ENCODE measurements at places on chromosomes 6 and 20. TPM values are rescaled to one million over a fixed set of nuclear protein-coding genes. Genes with fewer than 3 reads are reported as not detected.

DNA sequence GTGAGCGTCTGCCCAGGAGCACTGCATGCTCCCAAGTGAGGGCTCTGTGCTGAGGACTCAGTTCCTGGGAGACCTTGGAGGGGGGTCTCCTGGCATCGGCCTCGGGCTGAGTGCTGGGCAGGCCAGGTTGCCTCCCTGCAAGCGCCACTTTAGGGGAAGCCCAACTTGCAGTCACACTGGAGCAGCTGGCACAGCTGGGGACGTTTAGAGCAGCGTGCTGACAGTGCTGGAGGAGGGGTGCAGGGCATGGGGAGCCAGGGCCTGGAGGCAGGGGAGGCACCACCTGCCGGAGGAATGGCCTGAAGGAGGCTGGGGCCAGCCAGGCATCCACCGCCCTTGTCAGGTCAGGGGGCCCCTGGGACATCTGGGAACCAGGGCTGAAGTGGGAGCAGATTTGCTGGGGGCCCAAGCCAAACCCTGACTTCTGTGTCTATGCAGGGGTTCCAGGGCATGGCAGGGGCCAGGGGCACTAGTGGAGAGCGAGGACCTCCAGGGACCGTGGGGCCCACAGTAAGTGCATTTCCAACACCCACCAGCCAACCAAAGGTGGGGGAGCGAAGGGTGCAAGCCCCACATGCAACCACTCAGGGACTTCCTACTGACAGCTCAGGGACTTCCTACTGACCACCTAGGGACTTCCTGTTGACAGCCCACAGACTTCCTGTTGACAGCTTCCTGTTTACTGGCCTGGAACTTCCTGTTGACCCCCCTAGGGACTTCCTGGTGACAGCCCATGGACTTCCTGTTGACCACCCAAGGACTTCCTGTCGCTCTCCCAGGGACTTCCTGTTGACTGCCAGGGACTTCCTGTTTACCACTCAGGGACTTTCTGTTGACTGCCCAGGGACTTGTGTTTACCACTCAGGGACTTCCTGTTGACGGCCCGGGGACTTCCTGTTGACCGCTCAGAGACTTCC, 33.6 kb downstream of the COL20A1 start:
- DNase-seq, result no peak

- DNase-seq, result no peak
These were observed 73.4 kb upstream of the FBXO30 start for GRCh38 chr6:145887969-145888368.

DNA sequence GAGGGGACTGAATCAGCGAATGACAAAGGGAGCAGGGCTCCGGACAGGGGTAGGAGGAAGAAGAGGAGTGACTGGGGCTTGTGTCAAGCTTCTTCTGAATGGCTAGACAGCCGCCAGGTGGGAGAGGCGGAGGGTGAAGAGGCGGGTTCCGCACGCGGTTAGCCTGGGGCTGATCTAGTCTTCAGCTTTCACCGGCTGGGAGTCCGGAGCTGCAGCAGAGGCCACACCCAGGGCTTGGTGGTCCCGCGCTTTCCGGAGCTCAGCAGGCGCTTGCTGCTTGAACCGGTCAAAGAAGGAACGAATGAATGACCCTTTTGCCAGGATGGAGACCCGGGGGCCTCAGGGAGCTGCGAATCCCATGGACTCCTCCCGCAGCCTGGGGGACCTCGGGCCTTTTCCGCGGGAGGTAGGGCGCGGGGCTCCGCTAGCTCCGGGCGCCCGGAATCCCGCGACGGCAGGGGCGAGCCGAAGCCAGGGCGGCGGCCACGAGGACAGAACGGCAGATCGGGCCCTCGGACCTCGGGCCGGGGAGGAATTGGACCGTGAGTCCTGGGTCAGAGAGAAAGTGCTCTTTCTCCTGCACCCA, at the start of gene C6orf141:
TSS of gene C6orf141 (plus strand) at position 177 of the 586 bp plus-strand sequence. CDS start at position 302, 125 bp downstream.
- DNase-seq, result peak; percentile 81

DNA sequence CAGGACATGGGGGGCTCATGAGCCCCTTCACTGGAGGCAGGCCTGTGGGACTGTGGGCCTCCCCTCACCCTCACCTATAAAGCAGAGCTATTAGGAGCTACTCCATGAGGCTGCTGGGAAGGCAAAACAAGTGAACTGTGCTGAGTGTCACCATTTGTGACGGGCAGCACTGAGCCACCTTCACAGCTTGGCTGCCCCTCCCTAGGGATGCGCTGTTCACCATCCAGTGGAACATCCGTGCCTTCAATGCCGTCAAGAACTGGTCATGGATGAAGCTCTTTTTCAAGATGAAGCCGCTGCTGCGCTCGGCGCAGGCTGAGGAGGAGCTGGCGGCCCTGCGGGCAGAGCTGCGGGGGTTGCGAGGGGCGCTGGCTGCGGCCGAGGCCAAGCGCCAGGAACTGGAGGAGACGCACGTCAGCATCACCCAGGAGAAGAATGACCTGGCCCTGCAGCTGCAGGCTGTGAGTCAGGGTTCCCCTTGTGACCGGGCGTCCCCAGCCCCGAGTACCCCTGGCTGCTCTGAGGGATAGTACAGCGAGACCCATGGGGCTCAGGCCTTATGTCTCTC, 38.4 kb downstream of the MYH7B start:
- DNase-seq, result no peak

- no peak for DNase-seq
These were observed 1.6 kb upstream of the MDGA1 start for GRCh38 chr6:37699138-37699766.

The DEFB126 gene
- not detected for total RNA-seq

The EYA2 gene
- 1.7 TPM for total RNA-seq

The GSTA1 gene
- total RNA-seq, result not detected
